Karpas-422 (cell line): ENCODE measurements at places on chromosomes 1 and 21. TPM values are rescaled to one million over a fixed set of nuclear protein-coding genes. Genes with fewer than 3 reads are reported as not detected.
A peak's percentile ranks its signal among the peaks of the same experiment; 100 is the strongest.

DNA sequence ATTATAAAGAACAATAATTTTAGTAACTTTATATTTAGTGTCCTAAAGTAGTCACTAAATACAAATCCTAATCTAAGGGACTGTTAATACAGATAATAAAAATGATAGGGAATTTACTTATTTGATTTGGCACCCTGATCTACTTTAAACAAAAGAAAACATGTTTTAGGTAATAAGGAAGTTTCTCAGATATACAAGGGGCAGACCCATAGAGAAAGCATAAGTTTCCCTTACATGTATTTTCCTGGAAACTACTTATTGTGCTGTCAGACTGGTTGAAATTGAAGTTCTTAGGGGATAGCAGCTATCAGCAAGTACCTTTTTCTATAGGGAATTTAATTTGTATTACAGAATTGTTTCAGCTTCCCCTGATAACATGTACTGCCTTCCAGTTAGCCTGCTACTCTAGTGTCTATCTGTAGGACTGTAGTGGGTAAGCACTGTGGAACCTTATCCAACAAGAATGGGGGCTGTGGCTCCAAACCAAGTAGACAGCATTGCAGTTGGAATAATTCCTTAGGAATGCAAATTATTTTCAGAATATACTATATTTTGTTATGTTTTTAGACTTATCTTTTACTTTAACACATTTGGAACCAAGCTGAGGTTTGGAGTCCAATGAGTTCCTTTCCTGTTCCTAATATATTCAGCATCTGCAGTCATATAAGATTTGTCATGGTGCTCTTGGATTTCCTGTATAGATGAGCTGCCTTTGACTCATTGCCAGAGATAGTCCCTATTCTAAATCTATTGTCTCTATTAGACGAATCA lies 14.7 kb downstream of the MSH4 start:
- H3K27me3 ChIP-seq: no peaks in the 10 kb centered on the region
- H3K27ac ChIP-seq: no peak overlapping the region
- no peaks in the 10 kb centered on the region for H3K36me3 ChIP-seq
- no peaks in the 10 kb centered on the region for H3K4me1 ChIP-seq
- no peak overlapping the region for H3K4me3 ChIP-seq

DNA sequence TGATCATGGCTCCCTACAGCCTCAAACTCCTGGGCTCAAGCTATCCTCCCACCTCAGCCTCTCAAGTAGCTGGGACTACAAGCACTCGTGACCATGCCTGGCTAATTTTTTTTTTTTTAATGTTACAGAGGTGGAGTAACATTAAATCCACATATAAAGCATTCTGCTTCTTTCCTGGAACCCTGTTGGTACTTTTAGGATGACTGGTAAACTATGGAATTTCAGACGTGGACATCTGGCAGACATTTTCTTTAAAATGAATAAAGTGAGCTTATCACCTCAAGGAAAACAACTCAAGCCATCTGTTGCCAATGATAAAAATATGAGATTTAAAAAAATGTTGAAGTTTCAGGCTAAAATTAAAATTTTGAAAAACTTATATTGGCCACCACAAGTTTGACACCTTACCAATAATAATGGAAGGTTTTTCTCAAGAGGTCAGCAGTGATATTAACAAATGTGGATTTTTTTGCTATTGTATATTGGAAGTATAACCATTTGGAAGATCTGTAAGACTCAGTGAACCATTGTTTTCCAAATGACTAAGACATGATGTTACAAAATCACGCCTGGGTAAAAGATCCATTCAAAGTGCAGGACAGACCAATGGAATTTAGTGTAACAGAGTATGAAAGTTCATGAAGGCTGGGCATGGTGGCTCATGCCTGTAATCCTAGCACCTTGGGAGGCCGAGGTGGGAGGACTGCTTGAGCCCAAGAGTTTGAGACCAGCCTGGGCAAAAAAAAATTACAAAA lies 52.7 kb upstream of the EIF4G3 start:
- H3K36me3 ChIP-seq: peaks cover 30% of the 10 kb centered on the region
- DNase-seq: no peak
- H3K27ac ChIP-seq: no peak overlapping the region
- no peaks in the 10 kb centered on the region for H3K27me3 ChIP-seq
- H3K4me1 ChIP-seq: no peaks in the 10 kb centered on the region

GRCh38 chr1:223712850-223713474 lies 623 bp downstream of the CAPN2 start:
- H3K36me3 ChIP-seq: no peaks in the 10 kb centered on the region
- no peak overlapping the region for H3K27ac ChIP-seq
- no peak for DNase-seq
- H3K27me3 ChIP-seq: no peaks in the 10 kb centered on the region
- no peaks in the 10 kb centered on the region for H3K4me1 ChIP-seq

DNA sequence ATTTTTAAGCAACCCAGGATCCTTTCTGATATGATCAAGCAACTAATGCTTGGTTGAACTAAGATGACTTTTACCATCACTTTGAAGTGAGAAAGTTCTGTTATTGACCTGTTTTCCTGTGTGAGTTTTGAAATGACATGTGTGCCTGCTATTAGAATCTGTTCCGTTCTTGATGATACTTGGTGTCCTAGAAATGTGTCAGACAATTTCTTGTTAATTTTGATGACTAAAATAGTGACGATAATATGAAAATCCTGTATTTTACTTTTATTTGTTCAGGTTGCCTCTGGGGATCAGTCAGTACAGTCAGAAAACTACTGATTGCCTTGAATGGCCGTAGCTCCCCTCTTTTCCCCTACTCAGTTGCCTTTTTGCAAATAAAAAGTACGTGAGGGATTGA lies 228.0 kb downstream of the RYR2 start:
- no peaks in the 10 kb centered on the region for H3K36me3 ChIP-seq
- H3K4me3 ChIP-seq: no peak overlapping the region
- H3K27ac ChIP-seq: no peak overlapping the region

TMEM79 gene
- total RNA-seq: 6.1 and 9.8 TPM in 2 replicates

ADAMTS4 gene
- 0.15 TPM in 1 of 2 replicates, not detected in the other for total RNA-seq

WNT2B gene
- total RNA-seq: not detected in 2 replicates

DNA sequence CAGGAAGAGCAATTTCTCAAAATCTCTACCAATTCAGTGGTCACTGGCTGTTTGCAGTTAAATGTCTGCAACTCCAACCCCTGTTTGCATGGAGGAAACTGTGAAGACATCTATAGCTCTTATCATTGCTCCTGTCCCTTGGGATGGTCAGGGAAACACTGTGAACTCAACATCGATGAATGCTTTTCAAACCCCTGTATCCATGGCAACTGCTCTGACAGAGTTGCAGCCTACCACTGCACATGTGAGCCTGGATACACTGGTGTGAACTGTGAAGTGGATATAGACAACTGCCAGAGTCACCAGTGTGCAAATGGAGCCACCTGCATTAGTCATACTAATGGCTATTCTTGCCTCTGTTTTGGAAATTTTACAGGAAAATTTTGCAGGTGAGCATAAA lies 167.2 kb downstream of the CRB1 start:
- no peak overlapping the region for H3K4me3 ChIP-seq
- no peaks in the 10 kb centered on the region for H3K27me3 ChIP-seq
- DNase-seq: no peak
- no peaks in the 10 kb centered on the region for H3K4me1 ChIP-seq
- no peaks in the 10 kb centered on the region for H3K36me3 ChIP-seq

DNA sequence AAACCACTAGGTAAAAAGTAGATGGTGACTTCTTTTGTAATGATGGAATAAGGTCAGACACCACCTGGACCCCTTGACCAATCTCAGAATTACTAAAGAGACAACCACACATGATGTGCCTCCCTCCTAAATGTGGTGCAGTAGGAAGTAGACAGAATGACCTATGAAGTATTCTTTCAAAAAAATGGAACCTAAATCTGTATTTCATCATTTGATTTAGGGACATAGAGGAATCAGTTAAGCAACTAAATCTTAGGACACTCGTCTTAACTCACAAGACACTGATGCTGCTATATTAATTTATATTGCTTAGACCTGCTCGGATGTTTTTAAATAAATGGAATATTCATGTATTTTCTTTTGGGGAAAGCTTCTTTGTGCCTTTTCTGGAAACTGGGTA lies 80.9 kb upstream of the IRF2BP2 start:
- H3K27me3 ChIP-seq: no peaks in the 10 kb centered on the region
- no peaks in the 10 kb centered on the region for H3K4me1 ChIP-seq
- H3K36me3 ChIP-seq: no peaks in the 10 kb centered on the region
- H3K27ac ChIP-seq: no peak overlapping the region
- DNase-seq: no peak

GRCh38 chr1:181768211-181768929 lies 285.1 kb downstream of the CACNA1E start:
- H3K27me3 ChIP-seq: no peaks in the 10 kb centered on the region
- no peaks in the 10 kb centered on the region for H3K36me3 ChIP-seq
- no peak overlapping the region for H3K27ac ChIP-seq
- H3K4me3 ChIP-seq: no peak overlapping the region
- no peaks in the 10 kb centered on the region for H3K4me1 ChIP-seq

KRTAP6-1 gene
- total RNA-seq: not detected in 2 replicates

- H3K4me1 ChIP-seq: peaks cover 40% of the 10 kb centered on the region
- H3K27ac ChIP-seq: peak overlapping the region; percentile 57
- H3K36me3 ChIP-seq: peaks cover 6% of the 10 kb centered on the region; the same call in 1 of the 2 replicates
These were observed 25.3 kb upstream of the FAAH start for GRCh38 chr1:46368791-46369190.

GRCh38 chr1:66729523-66729922 lies 22.7 kb upstream of the DYNLT5 start:
- no peak overlapping the region for H3K4me3 ChIP-seq
- H3K27me3 ChIP-seq: no peaks in the 10 kb centered on the region
- no peak for DNase-seq
- no peak overlapping the region for H3K27ac ChIP-seq
- H3K36me3 ChIP-seq: no peaks in the 10 kb centered on the region
- peaks cover 3% of the 10 kb centered on the region; the same call in 1 of the 2 replicates for H3K4me1 ChIP-seq

SYTL1 gene
- total RNA-seq: 35.6 and 119 TPM in 2 replicates

- DNase-seq: no peak
- H3K4me1 ChIP-seq: peaks cover 37% of the 10 kb centered on the region
- no peak overlapping the region for H3K27ac ChIP-seq
- H3K4me3 ChIP-seq: no peak overlapping the region
- no peaks in the 10 kb centered on the region for H3K36me3 ChIP-seq
These were observed 2.6 kb upstream of the ABCB10 start for GRCh38 chr1:229561141-229561540.

DNA sequence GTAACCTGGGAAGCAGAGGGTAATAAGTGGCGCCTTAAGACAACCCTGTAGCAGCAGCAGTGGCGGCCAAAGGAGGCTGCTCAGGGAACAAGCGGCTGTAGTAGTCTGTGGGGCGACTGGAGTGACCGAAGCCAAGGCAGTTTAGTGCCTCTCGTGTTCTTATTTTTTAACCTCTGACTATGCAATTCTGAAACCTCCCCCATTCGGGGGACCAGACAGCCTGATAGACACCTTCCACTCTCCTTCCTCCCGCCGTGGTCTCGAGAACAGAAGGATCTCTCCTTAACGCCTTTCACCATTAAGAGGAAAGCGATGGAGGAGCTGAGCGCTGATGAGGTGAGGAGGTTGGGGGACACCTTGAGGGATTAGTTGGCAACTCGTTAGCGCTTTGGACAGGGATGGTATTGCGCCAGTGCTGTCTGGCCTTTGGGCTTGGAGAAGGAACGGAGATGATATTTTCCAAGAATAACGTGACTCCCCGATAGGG lies 644 bp downstream of the UBE4B start:
- H3K4me1 ChIP-seq: peaks cover 16% of the 10 kb centered on the region
- H3K27me3 ChIP-seq: no peaks in the 10 kb centered on the region
- peak overlapping the region; percentile 85 for H3K4me3 ChIP-seq
- no peaks in the 10 kb centered on the region; the same call in 1 of the 2 replicates for H3K36me3 ChIP-seq

LCE1A gene
- total RNA-seq: not detected in 2 replicates

HFM1 gene
- not detected in 2 replicates for total RNA-seq

- H3K4me3 ChIP-seq: no peak overlapping the region
- no peak for DNase-seq
- H3K27ac ChIP-seq: no peak overlapping the region
- H3K27me3 ChIP-seq: no peaks in the 10 kb centered on the region
- peaks cover 9% of the 10 kb centered on the region for H3K4me1 ChIP-seq
These were observed 3.3 kb downstream of the TTLL10 start for GRCh38 chr1:1176931-1177330.

YOD1 gene
- total RNA-seq: not detected in 2 replicates

GRCh38 chr1:204889681-204890383 lies 19.2 kb downstream of the NFASC start:
- no peaks in the 10 kb centered on the region for H3K27me3 ChIP-seq
- H3K4me3 ChIP-seq: no peak overlapping the region
- H3K27ac ChIP-seq: no peak overlapping the region
- H3K36me3 ChIP-seq: no peaks in the 10 kb centered on the region
- H3K4me1 ChIP-seq: peaks cover 13% of the 10 kb centered on the region

- H3K4me3 ChIP-seq: no peak overlapping the region
- H3K36me3 ChIP-seq: no peaks in the 10 kb centered on the region
- H3K27ac ChIP-seq: no peak overlapping the region
These were observed 176.5 kb upstream of the HOOK1 start for GRCh38 chr1:59638231-59638711.

KIF14 gene
- 12.4 and 15.2 TPM in 2 replicates for total RNA-seq

MARK1 gene
- 0.90 and 1.3 TPM in 2 replicates for total RNA-seq

HNRNPU gene
- total RNA-seq: 224 and 343 TPM in 2 replicates

- H3K27ac ChIP-seq: no peak overlapping the region
- H3K36me3 ChIP-seq: peaks cover 74% of the 10 kb centered on the region
- DNase-seq: no peak
- no peak overlapping the region for H3K4me3 ChIP-seq
These were observed 32.3 kb downstream of the AGT start for GRCh38 chr1:230681599-230681998.

DNA sequence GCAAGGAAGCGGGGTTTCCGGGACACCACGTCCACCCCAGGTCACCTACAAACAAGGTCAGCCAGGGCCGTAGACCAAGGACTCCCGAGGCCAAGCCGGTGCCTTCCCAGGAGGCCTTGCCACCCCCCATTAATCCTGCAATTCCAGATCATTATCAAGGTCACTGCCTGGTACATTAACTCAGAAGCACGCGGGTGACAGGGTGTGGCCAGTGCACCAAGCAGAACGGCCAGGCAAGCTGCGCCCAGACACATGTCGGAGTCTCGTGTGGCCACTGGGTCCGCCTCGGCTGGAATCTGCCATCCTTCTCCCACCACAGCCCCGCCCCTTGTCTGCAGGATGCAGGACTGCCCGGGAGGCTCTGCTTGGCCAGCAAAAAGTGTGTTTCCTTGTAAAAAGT lies 144.7 kb downstream of the PRDM16 start:
- no peak overlapping the region for H3K27ac ChIP-seq
- no peak overlapping the region for H3K4me3 ChIP-seq
- no peaks in the 10 kb centered on the region for H3K4me1 ChIP-seq
- no peaks in the 10 kb centered on the region for H3K27me3 ChIP-seq
- H3K36me3 ChIP-seq: no peaks in the 10 kb centered on the region

GRCh38 chr1:224251741-224252146 lies 68.7 kb downstream of the DEGS1 start:
- peaks cover 3% of the 10 kb centered on the region; the same call in 1 of the 2 replicates for H3K4me1 ChIP-seq
- DNase-seq: no peak
- no peak overlapping the region for H3K4me3 ChIP-seq

DNA sequence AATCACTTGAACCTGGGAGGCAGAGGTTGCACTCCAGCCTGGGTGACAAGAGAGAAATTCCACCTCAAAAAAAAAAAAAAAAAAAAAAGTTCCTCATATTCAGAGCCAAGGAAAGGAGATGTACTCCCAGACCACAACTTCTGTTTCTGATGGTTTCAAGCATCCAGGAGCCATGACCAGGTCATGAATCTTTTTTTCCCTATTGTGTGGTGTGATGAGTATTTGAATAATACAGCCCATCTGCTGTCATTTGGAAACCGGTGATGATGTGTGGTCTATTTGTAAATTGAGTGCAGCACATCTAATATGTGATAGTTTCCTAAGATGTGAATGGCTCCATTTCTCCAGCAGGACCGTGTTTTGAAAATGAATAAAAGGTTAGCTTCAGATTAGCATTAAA lies 18.6 kb downstream of the PIK3CD start:
- peaks cover 5% of the 10 kb centered on the region for H3K4me1 ChIP-seq
- no peak overlapping the region for H3K4me3 ChIP-seq
- peak overlapping the region; percentile 40; the same call in 1 of the 2 replicates for H3K27ac ChIP-seq
- H3K36me3 ChIP-seq: no peaks in the 10 kb centered on the region
